ENCODE measurements at places on chromosomes 12 and 14.

DNA sequence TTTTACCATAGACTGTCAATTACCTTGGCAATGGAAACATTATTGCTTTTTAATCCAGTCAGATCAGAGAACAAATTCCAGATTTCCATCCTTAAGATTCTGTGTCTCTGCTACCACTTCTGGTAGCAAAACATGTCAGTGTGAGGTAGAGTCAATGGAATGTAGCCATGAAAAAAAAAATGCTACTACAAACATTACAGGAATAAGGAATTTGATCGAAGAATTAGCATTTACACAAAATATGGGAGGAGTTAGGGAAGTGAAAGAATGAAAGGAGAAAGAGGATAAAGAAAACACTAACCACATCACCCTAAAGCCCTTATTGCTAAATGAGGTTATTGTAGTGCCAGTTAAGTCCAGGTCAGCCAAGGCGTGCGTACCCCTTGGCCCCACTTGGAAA, 9.2 kb downstream of the MED21 start:
- DNase-seq: no peak

DNA sequence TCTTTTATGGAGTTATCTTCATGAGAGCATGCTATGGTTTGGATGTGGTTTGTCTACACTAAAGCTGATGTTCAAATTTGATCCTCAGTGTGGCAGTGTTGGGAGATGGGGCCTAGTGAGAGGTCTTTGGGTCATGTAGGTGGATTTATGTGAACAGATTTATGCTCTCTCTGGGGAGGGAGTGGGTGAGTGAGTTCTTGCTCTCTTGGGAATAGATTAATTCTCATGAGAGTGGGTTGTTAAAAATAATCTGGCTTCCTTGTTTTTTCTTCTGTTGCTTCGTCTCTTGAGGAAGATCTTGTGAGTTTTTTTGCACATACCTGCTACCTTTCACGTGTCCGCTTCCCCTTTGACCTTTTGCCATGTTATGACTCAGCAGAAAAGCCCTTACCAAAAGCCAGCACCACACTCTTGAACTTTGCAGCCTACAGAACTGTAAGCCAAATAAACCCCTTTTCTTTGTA, 20.5 kb downstream of the DERA start:
- DNase-seq: peak; percentile 55

DNA sequence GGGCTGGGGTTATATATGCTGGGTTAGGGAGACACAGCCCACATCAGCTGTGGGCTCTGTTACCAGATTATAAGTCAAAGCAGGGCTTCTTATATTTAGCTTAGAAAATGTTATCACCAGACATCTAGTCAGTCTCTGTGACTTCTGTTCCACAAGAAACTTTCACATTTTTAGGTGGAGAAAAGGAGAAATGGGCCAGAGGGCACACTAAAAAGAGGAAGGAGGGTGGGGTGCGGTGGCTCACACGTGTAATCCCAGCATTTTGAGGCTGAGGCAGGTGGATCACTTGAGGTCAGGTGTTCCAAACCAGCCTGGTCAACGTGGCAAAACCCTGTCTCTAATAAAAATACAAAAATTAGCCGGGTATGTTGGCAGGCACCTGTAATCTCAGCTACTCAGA, 28.0 kb upstream of the SLC38A1 start:
- DNase-seq: no peak

GRCh38 chr12:52537101-52537500, 15.8 kb downstream of the KRT71 start:
- DNase-seq: no peak

GRCh38 chr12:85484387-85484786, 204.4 kb downstream of the ALX1 start:
- DNase-seq: no peak

GRCh38 chr12:107339487-107339886, 246.1 kb upstream of the CRY1 start:
- DNase-seq: no peak

All from HuH-7 (cell line).